ENCODE measurements at places on chromosomes 12 and 14. TPM values are rescaled to one million over a fixed set of nuclear protein-coding genes. Genes with fewer than 3 reads are reported as not detected.

The MBD6 gene
- 91.3 TPM for total RNA-seq

The KRT72 gene
- total RNA-seq: not detected

DNA sequence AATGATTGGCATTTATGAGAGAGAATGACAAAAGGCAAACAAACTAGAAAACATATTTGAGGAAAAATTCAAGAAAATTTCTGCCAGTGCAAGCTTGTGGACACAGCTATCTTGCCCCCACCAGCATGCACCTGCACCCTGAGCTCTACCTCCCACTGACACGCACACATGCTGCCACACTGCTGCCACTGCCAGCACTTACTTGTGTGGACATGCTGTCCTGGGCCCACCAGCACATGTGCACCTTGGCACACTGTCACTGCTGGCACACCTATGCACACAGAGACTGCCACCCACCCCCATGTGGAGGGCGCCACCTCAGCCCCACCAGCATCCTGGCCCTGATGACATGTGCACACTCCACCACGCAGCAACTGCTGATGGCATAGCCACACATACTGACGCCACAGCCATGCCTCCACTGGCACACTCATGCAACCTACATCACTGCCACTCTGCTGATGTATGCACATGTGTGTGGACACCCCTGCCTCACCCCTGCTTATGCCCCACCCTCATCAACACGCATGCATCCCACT is 475.0 kb downstream of the SOX5 start:
- DNase-seq: no peak

DNA sequence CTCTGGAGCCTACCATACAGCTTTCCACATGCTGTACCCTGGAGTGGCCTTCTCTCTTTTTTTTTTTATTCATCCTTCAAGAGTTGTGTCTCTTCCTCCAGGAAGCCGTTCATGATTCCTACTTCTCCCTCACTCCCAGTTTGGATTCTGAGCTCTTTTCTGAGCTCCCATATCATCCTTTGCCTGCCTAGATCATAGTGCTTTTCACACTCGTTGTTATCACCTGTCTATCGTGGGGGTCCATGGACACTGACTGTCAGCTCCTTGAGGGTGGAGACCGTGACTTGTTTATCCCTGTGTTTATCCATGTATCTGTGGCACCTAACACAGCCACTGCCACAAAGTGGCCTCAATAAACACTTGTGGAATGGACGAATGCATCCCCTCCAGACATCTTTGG is 7.0 kb downstream of the AK7 start:
- DNase-seq: no peak

DNA sequence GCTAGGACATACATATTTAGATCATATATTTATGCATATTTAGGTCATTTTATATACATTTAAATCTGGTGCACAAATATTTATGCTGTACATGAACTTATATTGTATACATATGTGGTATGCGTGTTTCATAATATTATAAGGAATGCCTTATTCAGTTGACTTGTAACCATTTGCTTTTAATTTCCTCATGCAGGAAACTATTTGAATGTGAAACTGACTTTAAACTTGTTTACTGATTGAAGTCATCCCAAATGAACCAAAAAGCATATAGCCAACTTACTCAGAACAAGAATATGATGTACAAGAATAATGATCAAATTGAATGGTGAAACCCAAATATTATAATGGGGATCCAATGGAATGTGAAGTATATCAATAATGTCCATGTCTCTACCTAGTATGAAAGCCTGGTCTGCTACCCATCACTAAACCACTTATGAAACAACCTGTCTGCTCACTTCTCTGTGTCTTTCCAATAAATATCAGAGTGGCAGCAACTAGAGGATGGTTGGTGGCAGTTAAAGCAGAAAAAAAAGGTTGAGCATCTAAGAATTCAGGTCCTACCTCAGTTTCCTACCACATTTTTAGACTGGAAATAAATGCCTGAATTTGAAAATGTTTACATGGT is 38.3 kb downstream of the RPS6KA5 start:
- no peak for DNase-seq

DNA sequence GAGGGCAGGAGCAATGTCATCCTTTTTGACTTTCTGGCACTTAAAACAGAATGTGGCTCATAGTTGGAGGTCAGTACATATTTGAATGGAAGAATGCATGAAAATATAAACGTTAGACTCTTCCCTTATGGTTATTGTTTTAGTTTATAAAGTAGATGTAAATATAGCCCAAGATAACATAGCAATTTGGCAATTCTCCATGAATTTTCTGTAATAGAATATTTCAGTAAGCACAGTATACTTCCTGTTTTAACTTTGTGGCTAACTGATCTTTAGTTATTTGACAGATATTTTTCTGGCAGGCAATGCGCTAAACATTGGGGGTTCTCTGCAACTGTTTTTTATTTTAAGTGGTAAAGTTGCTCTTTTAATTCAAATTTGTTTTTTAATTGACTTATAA is 763.0 kb downstream of the NRXN3 start:
- DNase-seq: no peak

DNA sequence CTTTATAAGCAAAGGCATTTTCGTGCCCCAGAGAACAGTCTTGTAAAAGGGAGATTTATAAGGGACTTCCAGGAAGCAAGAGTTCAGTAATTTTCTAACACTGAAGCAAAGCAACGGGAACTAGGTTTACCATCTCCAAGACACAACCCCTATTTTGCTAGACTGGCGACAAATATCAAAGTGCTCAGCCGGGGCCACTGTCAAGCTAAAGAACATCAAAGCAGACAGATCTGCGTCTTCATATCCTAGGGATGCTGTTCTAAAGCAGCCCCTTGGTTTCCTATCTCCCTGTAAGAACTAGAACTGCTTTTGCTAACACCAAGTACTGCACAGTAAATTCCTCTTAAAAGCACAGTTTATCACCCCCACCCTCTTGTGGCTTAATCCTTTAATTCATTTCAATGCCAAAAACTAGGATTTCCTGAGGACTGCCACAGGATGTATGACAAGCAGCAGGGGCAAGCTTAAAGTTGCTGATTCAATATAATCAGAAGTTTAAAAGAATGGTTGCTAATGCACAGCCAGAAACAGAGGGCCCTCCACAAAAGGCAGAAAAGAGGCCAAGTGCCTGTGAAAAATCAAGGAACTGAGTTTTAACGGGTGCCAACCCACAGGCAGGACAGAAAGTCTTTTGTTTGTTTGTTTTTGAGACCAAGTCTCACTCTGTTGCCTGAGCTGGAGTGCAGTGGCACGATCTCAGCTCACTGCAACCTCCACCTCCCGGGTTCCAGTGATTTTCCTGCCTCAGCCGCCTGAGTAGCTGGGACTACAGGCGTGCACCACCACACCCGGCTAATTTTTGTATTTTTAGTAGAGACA is 44.0 kb upstream of the ISM2 start:
- no peak for DNase-seq

DNA sequence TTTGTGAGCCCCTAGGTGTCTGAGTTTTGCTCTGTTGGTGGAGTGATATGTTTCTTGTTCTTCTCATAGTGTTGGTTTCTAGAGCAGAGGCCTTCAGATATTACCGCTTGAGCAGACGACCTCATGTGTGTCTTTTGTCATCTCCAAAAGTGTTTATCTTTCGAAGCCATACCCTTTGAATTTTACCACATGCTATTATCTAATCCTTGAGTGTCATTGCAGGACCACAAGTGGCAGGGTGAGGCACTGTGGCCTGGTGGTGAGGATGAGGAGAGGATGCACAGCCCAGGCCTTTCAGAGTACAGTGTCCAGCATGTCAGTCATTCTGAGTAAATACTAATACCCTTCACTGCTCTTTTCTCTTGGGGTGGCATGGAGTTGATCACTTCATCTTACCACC is 57.2 kb upstream of the CISTR start:
- no peak for DNase-seq

DNA sequence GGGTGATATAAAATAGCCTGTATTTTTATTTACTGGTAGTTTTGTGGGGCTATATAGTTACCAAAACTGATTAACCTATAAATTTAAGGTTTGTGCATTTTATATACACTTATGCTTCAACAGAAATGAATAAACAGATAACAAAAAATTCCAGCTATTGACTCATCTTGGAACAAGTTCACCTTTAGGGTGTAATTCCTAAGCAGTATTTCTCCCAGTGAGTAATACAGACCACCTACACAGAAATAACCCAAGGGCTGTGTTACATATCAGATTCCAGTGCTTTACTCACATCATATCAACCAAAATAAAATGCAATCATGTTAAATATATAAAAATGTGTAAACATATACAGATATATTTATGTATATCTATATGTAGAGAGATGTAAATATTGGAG is 345.6 kb downstream of the ADAMTS20 start:
- DNase-seq: no peak

- no peak for DNase-seq
These were observed 30.8 kb upstream of the IFNG start for GRCh38 chr12:68190301-68190700.

DNA sequence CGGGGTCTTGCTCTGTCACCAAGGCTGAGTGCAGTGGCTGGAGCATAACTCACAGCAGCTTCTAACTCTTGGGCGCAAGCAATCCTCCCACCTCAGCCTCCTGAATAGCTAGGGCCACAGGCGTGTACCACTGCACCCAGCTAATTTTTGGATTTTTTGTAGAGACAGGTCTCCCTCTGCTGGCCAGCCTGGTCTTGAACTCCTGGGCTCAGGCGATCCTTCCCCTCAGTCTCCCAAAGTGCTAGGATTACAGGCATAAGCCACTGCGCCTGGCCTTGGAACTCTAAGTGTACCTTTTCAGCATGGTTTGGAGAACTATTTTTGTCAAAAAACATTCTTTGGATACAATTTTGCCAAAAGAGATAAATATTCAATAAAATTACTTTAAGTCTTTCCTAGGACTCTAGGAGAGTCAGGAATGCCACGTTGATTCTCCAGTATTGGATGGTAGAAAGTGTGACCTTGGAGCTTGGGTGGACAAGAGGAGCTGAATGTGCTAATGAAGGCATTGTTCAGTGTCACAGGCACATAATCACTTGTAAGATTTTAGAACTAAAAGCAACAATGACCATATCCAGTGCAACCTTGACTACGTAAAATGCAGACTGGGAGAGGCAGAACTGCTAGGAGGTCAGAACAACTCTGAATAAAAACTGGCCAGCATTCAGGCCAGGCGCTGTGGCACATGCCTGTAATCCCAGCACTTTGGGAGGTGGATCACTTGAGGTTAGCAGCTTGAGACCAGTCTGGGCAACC is 2.8 kb downstream of the SRSF9 start:
- peak; percentile 55 for DNase-seq

All from neural crest cell (in vitro differentiated cells).